ENCODE measurements at places on chromosomes 16 and 17.

- no peak for DNase-seq
Observed at GRCh38 chr16:2904100-2904921, 7.4 kb upstream of the FLYWCH1 start.

GRCh38 chr16:88381820-88382451 lies 823 bp upstream of the ZNF469 start:
- DNase-seq = no peak

DNA sequence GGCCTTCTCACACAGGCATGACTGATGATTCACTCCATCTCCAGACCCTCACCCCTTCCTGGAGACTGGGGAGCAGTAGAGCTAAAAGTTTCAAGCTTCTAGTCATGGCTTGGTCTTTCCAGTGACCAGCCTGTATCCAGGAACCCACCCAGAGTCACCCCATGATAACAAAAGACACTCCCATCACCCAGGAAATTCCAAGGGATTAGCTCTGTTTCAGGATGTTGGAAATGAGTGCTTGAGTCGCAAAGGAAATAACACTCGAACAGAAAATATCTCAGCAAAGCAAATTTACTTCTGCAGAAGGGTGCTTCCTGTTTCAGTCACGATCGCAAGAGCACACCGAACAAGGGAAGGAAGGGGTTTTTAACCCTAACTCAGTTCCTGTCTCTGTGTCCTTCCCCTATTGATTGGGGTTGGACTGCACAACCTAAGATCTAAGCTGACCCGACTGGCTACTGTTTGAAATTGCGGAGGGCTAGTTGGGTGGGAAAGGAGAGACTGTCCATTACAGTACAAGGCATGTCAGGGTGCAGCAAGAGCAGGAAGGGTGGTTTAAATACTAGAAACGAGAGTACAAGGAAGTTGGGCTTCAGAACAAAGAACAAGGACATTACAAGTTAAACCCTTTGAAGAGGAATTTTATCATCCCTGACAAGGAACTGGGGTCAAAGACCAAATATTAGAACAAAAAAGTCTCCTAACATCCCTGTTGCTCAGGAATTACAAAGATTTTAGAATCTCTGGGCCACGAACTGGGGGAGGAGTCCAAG lies 224.4 kb upstream of the CACNG5 start:
- no peak for DNase-seq

DNA sequence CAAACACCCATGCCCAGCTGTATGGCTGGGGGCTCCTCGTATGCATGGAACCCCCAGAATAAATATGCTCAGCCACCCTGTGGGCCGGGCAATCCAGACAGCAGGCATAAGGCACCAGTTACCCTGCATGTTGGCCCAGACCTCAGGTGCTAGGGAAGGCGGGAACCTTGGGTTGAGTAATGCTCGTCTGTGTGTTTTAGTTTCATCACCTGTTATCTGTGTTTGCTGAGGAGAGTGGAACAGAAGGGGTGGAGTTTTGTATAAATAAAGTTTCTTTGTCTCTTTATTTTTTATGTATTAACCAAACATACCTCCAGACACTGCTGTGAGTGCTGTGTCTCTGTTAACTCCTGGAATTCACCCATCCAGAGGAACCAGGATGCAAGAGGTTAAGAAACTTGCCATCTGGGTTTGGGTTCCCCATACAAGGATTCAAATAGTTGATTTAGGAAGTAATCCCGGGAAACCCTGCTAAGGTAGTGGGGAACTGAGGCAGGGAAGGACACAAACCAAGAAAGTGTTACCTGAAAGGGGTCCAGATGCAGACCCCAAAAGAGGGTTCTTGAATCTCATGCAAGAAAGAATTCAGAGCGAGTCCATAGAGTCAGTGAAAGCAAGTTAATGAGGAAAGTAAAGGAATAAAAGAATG lies 37.4 kb upstream of the IL21R start:
- DNase-seq = no peak

DNA sequence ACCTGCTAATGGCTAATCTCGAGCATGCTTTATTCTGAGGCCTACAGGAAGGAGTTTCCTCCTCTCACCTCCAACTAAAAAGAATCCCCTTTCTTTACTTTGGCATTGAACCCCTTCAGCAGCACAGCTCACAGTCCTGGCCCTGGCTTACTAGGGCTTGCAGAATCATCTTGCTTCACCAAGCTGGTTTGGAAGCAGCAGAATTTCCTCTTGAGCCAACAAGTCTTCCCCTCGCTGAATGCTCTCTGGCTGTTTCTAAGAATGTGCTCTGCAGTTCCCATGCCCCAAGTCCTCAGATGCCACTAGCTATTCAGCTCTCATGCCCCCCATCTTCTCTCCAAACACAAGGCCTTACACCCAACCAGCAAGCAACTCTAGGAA lies 271.2 kb downstream of the NTN1 start:
- DNase-seq = no peak

GRCh38 chr16:30602616-30603277 lies 7.4 kb downstream of the ZNF689 start:
- DNase-seq = no peak

- DNase-seq = no peak
Observed at GRCh38 chr17:2113279-2113622, 58.3 kb downstream of the HIC1 start.

DNA sequence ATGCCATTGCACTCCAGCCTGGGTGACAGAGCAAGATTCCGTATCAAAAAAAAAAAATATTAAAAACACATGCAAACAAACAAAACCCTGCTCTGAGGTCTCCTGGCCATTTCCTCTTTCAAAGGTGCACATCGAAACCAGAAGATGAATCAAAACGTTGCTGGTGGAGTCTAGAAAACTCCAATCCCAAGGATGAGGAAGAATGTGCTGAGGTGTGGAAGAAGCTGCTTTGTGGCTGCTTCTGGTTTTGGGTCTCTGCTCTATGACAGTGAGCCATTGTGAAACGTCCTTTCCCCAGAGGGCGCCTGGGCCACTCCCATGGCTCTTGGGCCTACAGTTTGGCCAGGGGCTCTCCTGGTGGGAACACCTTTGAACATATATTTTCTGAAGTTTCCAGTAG lies 112.6 kb downstream of the IRF8 start:
- no peak for DNase-seq
